Stimulated activated CD4-positive, alpha-beta T cell treated with anti-CD3 and anti-CD28 coated beads, Interleukin-1b, Interleukin-23, amount 100 ng/mL, for 4 hours (primary cell): ENCODE measurements at places on chromosomes 1 and 21.

- DNase-seq: no peak
Observed at GRCh38 chr1:204105131-204105515, 32.2 kb downstream of the SOX13 start.

- DNase-seq: no peak
Observed at GRCh38 chr1:182823220-182823619, 15.9 kb upstream of the DHX9 start.

DNA sequence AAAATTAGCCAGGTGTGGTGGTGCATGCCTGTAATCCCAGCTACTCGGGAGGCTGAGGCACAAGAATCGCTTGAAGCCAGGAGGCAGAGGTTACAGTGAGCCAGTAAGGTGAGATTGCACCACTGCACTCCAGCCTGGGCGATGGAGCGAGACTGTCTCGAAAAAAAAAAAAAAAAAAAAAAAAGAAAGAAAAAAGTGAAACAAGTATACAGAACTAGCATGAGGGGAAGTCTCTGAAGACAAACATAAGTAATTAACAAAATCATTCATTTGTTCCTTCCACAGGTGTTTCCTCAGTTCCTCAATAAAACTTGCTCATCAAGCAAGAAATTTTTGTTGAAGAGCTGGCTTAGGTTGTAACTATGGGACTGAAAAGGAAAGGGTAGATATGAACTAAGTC, 52.2 kb upstream of the CNN3 start:
- no peak for DNase-seq

- DNase-seq: no peak
Observed at GRCh38 chr1:201999625-202000238, 10.7 kb upstream of the ELF3 start.

- no peak for DNase-seq
Observed at GRCh38 chr1:219771080-219771479, 157.3 kb downstream of the SLC30A10 start.

DNA sequence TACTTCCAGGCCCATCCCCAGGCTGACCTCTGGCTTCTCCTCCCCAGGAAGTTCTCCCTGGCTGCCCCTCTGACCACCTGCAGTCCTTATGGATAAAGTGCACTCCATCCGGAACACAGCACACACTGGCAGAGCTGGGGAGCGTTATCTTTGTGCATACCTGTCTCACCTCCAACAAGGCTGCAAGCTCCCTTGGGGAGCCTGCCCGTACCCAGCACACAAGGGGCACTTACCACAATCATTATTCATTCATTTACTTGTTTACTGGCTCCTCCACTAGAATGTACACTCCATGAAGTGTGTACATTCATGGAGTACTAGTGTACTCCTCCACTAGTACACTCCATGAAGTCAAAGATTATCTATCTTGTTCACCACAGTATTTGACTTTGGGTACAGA, 30.3 kb downstream of the GLIS1 start:
- no peak for DNase-seq

- DNase-seq: no peak
Observed at GRCh38 chr1:45621895-45622523, 1.8 kb downstream of the CCDC17 start.

DNA sequence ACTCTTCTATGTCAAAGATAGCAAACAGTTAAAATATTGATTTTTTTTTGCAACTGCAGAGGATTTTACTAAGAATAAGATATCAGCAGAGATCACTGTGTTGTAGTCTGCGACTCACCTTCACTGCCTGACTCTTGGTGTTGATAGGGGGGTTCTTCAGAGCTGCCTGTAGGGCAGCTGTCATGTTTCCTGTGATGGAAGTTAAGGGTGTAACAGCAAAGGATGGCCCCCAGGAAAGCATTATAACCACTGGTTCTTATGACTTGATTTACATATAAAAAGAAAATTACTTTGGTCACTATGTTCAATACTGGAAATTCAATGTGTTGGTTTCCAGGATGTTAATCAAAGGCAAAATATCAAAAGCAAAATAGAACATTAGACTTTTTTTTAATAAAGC, 2.6 kb downstream of the ARPC5 start:
- DNase-seq: no peak

- no peak for DNase-seq
Observed at GRCh38 chr1:65799601-65800000, 6.9 kb downstream of the PDE4B start.

DNA sequence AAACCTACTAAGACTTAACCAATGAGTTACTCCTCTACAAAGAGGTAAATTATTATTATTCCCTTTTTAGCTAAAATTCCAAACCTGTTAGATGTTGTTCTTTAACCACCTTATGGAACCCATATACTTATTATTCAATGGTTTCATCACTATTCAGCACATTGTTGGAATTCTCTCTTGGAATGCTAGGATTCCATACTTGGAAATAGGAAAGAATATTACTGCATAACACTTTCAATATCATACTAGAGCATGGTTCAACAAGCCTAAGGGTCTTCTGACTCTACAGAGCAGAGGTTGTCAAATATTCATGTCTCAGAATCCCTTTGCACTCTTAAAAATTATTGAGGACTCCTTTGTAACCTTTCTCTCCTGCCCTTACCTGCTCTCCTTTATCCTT, 69.4 kb downstream of the DEGS1 start:
- DNase-seq: no peak

DNA sequence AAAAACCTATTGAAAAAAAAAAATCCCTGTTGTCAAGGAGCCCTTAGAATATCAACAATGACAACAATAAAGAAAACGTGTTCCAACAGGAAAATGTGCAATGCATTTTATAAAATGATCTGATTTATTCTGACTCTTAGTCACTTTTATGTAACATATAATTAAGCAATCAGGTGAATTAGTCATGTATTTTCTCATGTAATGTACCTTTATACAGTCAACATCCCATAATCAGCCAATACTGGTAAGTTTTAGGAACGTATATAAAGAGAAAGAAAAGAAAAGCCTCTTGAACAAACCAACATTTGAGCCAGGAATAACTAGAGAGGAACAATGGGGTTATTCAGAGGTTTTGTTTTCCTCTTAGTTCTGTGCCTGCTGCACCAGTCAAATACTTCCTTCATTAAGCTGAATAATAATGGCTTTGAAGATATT, at the start of gene CLCA4:
TSS of gene CLCA4 (plus strand) at position 292 of the 435 bp plus-strand sequence. CDS start at position 334, 42 bp downstream.
- no peak for DNase-seq
